Nucleus accumbens (tissue), 56 donors: ENCODE measurements at places on chromosomes 5 and 9.

DNA sequence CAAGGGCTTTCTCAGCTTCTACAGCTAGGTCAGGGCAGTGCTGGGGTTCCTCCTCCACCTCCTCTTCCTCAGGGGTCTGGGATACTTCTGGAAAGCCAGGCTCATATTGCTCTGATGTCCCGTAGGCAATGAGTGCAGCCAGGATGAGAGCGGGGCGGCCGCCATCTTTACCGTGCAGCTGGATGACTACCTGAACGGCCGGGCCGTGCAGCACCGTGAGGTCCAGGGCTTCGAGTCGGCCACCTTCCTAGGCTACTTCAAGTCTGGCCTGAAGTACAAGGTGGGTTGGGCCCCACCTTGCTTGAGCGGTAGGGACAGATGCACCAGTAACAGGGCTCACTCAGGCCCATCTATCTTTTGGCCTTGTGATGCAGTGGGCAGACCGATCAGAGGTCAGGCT is 34.8 kb downstream of the GSN start:
- DNase-seq = no peak

- DNase-seq = no peak
Observed at GRCh38 chr9:88108779-88109178, 29.5 kb downstream of the SPATA31C2 start.

GRCh38 chr5:159163027-159163700 is 46.2 kb downstream of the RNF145 start:
- DNase-seq = no peak

GRCh38 chr9:98312365-98312764 is 56.9 kb upstream of the TBC1D2 start:
- DNase-seq = no peak

- DNase-seq = no peak
Observed at GRCh38 chr5:15646371-15646770, 146.4 kb downstream of the FBXL7 start.
